ENCODE measurements at places on chromosomes 7 and 10.

- no peak for DNase-seq
Measured at GRCh38 chr7:121084256-121084655, 95.7 kb downstream of the CPED1 start.

GRCh38 chr7:5699467-5700384 is 81.7 kb downstream of the RNF216 start:
- no peak for DNase-seq

DNA sequence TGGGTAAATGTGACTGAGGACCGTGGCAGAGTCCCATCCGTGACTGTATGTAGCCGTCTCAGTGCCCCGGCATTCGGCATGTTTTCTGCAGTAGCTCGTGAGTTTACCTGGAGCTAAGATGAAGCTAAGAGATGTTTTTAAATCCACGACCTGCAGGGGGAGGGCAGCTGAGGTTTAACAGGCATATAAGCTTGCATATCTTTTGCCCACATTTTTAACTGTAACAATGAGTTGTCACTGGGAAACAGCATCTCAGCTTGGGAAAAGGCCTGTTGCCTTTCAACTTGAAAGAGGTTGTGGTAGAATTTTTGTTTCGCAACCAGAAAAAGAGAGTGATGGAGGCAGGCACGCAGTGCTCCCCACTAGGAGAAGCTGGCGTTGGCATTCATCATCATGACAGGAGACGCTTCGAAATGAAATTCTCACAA is 77.7 kb downstream of the CELF2 start:
- no peak for DNase-seq

GRCh38 chr10:52145636-52146035 is 168.4 kb upstream of the DKK1 start:
- DNase-seq: no peak

GRCh38 chr7:116139807-116140206 is 70.5 kb upstream of the TES start:
- DNase-seq: no peak

GRCh38 chr7:30965372-30965771 is 1.6 kb downstream of the GHRHR start:
- DNase-seq: no peak

DNA sequence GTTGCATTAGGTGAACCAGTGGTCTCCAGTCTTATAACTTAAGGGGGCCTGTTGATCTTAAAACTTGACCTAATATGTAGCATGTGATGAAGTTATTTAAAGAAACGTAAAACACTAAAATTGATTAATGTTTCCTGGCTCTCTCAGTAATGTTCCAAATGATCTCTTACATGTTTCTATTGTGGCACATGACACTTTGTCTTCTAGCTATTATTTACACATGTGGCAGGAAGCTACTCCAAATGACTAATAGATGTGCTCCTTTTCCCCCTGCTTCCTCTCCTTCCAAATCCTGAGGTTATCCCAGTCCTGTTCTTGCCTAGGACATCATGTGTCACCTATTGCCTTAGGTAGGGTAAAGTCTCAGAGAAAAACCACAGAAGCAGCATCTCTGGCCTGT is 89.4 kb downstream of the FAS start:
- no peak for DNase-seq

- no peak for DNase-seq
Measured at GRCh38 chr10:80611481-80612185, 73.9 kb downstream of the SH2D4B start.

- no peak for DNase-seq
Measured at GRCh38 chr10:63651864-63652263, 130.7 kb downstream of the REEP3 start.

- no peak for DNase-seq
Measured at GRCh38 chr7:52311886-52312285, 723.5 kb upstream of the POM121L12 start.

GRCh38 chr7:155625557-155625956 is 18.9 kb upstream of the RBM33 start:
- no peak for DNase-seq

DNA sequence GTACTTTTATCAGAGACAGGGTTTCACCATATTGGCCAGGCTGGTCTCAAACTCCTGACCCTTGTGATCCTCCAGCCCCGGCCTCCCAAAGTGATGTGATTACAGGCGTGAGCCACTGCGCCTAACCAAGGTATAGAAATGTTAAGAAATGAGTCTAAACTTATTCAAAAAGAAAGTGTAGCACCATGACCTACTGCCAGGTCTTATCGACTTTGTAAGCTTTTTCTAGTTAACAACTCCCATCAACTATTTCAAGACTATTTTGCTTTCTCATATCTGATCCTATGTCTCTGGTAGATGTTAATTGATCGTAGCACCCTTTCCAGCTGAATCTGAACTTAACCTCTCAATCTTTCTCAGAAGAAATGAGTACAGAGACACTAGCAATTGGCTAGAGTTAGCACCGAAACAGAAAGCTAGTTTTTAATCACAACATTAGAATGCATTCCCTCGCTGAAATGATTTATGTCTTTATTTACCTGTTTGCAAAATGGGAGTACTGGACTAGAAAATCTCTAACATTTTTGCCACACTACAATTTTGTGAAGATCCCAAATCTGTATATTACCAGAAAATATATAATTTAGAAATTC is 114.0 kb upstream of the HGF start:
- DNase-seq: no peak

GRCh38 chr10:123103944-123104343 is 31.8 kb upstream of the HMX3 start:
- no peak for DNase-seq

GRCh38 chr7:11911900-11912299 is 79.9 kb upstream of the THSD7A start:
- DNase-seq: no peak

- no peak for DNase-seq
Measured at GRCh38 chr10:129417870-129418269, 49.2 kb upstream of the MGMT start.
